Stimulated activated CD4-positive, alpha-beta T cell treated with anti-CD3 and anti-CD28 coated beads, Interleukin-12 subunit alpha, Interleukin-12 subunit beta, amount 100 ng/mL, for 24 hours (primary cell): ENCODE measurements at places on chromosomes 2 and 18.
A peak's percentile ranks its signal among the peaks of the same experiment; 100 is the strongest.

- no peak for DNase-seq
These were observed 58.3 kb downstream of the EFEMP1 start for GRCh38 chr2:55865096-55865835.

DNA sequence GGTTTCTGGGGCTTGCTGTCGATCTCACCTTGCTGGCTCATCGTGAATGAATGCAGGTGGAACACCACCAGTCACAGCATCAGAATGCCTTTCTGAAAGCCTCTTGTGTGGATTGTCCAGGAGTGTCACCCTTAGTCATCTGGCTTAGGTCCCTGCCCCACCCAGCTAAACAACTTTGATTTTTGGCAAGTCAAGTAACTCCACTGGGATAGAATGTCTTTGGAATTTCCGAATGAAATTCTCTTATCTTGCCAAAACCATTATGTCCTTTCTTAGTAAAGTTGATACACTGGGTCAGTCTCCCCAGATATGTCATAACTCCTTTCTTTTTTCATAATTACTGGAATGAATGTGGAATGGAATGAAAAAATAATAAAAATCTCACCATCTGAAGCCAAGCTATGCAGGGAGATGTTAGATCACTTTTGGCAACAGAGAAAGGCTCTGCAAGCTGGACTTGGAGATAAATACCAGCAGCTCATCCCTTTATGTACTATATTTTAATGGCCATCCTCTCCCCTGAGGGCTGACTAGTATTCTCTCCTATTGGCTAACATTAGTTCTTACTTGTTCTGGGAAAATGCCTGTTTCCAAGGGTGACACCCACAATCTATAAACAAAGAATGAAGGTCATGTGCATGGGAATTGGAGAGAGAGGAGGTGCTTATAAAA lies 35.4 kb downstream of the INSIG2 start:
- DNase-seq: no peak

DNA sequence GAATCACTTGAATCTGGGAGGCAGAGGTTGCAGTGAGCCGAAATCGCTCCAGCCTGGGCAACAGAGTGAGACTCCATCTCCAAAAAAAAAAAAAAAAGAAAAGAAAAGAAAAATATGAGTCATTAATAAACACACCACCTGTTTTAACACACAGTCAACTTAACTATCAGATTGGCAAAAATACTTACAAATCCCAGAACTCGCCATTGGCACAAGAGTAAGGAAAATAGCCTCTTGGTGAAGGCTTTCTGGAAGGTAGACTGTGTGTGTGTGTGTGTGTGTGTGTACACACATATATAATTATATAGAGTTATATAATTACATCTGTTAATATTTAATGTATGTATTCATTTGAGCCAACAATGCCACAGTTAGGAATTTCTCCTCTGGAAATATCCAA lies 63.7 kb upstream of the UXS1 start:
- DNase-seq: no peak

- no peak for DNase-seq
These were observed 82.6 kb downstream of the CERKL start for GRCh38 chr2:181574321-181574720.

DNA sequence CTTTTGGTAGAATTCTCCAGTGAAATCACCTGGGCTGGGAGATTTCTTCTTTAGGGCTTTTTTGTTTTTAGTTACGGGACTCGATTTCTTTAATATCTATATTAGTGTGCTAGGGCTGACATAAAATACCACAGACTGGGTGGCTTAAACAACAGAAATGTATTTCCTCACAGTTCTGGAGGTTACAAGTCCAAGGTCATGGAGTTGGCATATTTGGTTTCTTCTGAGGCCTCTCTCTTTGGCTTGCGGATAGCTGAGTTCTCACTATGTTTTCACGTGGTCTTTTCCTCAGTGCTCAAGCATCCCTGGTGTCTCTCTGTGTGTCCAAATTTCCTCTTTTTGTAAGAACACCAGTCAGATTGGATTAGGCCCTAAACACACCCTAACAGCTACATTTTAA lies 208.5 kb upstream of the DTNA start:
- DNase-seq: no peak

GRCh38 chr18:68035774-68036522 lies 519.4 kb upstream of the DSEL start:
- DNase-seq: no peak

- DNase-seq: no peak
These were observed 105.1 kb downstream of the EPB41L5 start for GRCh38 chr2:120118018-120118417.

DNA sequence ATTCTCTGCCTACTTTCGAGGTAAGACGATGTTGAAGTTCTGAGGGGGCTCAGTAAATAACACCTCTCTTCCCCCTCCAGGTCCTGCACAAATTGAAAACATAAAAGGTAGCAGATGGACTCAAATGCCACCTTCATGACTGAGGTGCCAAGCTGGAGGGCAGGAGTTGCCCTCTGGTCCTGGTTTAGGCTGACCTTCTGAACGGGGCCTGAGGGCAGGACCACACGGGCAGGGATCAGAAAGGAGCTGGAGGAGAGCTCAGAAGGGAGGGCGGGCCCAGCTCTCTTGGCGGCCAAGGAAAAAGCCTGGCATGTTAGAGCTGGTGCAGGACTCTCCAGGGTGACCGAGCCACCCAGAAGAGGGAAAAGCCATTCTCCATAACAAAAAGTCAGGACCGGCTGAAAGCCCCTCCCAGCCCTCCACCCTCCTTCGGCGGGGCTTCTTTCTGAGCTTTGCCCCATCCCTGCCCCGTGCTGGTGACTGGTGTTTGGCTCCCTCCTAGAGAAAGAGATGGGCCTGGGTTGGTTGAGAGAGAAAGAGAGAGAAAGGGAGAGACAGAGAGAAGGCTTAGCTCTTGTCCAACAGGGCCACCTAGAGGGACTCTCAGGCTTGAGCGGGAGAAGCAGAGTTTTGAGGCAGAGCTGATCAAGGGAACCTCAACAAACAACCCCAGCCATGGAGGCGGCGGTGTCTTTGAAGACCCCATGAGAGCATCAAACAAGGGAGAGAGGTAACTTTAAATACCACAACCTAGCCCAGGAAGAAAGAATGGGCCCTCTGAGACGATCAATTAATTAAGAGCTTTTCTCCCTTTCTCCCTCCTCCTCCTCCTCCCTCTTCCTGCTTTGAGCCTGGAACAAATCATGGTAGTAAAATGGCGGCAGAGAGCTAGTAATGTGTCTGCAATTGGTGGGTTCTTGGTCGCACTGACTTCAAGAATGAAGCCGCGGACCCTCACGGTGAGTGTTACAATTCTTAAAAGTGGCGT lies 50.8 kb downstream of the WIPF1 start:
- no peak for DNase-seq

GRCh38 chr2:62724886-62725711 lies 19.6 kb downstream of the EHBP1 start:
- peak; percentile 7 for DNase-seq

DNA sequence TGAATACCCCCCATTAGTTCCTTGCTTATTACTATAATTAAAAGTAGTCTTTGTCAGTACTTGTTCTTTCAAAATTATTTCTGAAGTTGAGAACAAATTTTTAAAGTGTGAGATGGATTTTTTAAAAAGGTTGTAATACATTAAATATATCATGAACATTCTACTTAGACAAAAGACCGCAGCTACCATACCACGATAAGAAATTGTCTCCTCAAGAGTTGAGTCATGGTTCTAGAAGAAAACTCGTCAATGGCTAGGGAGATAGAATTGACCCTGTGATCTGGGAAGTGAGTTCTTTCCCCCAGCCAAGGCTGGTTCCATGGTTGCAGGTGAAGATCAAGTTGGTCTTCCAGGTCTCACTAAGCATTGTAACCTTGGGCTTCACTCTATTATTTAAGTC lies 67.8 kb upstream of the ACYP2 start:
- DNase-seq: no peak

GRCh38 chr2:180143633-180144337 lies 136.7 kb upstream of the CWC22 start:
- DNase-seq: no peak

DNA sequence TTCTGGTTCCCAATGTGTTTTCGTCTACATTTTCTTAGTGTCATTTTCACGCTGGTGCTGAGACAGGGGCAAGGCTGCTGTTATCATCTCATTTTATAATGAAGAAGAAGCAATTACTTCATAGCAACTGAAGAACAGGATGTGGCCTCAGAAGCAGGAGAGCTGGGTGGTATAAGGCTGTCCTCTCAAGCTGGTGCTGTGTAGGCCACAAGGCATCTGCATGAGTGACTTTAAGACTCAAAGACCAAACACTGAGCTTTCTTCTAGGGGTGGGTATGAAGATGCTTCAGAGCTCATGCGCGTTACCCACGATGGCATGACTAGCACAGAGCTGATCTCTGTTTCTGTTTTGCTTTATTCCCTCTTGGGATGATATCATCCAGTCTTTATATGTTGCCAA lies 7.3 kb downstream of the IL36G start:
- DNase-seq: peak; percentile 9

- DNase-seq: no peak
These were observed 3.8 kb upstream of the EGR4 start for GRCh38 chr2:73297151-73297559.

DNA sequence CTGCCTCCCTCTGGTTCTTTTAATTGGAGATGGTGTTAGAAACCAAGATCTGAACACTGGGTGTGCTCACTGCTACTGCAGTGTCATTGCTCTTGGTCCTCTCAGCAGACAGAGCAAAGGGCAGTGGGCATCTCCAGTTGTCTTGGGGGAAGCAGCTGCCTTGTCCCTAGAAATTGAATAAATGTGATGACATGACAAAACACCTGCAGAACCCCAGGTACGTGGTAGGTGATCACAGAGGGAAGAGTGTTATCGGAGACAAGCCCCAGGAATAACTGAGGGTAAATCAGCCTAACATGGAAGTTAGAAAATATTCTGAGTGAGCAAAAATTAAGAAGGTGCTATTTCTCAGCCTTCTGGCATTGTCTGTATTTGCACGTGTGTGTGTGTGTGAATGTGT lies 311.9 kb upstream of the HDAC4 start:
- no peak for DNase-seq

DNA sequence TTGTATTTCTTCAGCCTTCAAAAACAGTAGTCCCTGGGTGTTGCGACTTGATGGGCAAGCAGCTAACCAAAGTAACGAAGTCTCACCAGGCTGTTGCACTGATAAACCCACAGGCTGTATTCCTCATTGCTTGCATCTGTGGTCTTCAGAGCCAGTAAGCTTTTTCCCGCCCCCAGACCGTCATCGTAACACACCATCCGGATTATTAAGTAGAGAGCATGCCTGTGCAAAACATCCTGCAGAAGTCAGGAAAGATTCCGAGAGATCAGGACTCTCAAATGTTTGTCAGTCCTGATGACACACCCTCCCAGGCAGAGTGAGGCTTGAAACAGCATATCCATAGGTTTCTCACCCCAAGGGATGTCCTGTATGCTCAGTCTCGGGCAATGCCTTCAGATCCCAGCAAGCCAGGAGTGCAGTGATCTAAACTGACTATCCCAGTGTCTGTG lies 15.9 kb downstream of the ITGB1BP1 start:
- DNase-seq: no peak

DNA sequence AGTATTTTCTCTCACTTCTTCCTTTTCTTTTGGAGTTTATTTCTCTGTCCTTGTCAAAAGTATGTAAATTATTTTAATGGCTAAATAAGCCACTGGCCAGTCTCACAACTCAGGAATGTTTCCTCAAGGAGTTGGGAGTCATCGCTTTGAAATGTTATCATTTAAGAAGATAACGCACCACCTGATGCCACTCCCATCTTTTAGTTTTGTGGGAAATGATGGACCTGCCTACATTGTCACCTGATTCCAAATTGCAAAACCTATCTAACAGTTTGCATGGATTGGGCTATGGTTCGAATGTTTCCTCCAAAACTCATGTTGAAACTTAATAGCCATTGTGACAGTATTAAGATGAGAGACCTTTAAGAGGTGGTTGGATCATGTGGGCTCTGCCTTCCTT lies 32.4 kb upstream of the PPM1B start:
- no peak for DNase-seq

DNA sequence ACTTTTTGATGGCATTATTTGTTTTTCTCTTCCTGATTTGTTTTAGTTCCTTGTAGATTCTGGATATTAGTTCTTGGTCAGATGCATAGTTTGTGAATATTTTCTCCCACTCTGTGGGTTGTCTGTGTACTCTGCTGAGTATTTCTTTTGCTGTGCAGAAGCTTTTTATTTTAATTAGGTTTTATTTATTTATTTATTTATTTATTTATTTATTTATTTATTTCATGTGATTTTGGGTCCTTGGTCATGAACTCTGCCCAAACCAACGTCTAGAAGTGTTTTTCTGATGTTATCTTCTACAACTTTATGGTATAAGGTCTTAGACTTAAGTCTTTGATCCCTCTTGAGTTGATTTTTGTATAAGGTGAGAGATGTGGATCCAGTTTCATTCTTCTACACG lies 292.2 kb downstream of the CDH7 start:
- DNase-seq: no peak

GRCh38 chr2:80299661-80300060 lies 4.9 kb downstream of the LRRTM1 start:
- no peak for DNase-seq

GRCh38 chr2:138276339-138276738 lies 225.2 kb upstream of the SPOPL start:
- DNase-seq: no peak

DNA sequence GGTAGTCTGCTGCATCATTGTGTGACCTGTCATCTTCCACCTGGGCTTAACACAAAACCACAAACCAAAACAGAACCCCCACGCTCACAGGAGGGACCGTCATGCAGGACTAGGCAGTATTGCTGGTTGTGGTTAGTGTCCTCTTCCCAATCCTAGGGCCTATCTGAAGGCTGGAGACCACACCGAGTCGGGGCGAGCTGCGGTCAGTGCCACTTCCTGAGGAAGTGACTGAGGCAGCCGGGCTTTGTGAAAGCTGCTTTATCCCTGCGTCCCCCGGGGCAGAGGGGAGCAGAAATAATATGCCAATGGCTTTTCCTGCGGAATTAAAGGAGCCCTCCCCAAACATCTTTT lies 22.9 kb downstream of the ZNF532 start:
- no peak for DNase-seq

- DNase-seq: no peak
These were observed 60.3 kb upstream of the UPP2 start for GRCh38 chr2:158041400-158041799.

DNA sequence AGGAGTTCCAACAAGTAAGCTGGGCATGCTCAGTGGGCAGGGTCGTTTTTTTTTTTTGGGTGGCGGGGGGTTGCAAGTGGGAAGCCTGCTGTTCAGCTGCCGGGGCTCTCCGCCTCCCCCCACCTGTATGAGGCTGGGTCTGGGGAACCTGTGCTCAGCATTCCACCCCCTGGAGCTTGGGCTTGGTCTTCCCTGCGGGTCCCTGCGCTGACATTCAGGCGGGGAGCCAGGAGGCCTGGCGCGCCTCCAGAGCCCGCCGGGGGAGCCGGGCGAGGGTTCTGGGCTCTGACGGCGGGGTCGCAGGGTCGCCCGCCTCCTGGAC lies 822 bp upstream of the GPD2 start:
- DNase-seq: no peak

- DNase-seq: no peak
These were observed 62.6 kb upstream of the ASAP2 start for GRCh38 chr2:9144046-9144445.
